ENCODE measurements at places on chromosomes 6 and 20.

GRCh38 chr6:164106345-164106769, 691.8 kb downstream of the QKI start:
- no peak for DNase-seq

GRCh38 chr6:73078908-73079610, 146.2 kb downstream of the KHDC1L start:
- DNase-seq, result no peak

DNA sequence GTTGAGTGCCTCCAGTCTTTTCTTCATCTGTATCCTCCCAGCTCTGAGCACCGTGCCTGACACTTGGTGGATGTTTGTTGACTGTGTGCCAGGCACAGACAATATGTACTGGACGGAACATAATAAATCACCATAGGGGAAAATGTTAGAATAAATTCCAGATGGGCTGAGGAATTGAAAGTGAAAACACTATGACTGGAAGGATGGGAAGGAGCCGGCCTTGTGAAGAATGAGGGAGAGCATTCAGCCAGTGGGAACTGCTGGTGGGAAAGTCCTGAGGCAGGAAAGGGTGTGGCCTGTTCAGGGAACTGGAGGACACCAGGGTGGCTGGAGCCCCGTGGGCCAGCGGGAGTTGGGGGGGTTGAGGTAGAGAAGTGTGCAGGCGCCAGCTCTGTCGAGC, 75.4 kb downstream of the MTHFD1L start:
- DNase-seq, result no peak

DNA sequence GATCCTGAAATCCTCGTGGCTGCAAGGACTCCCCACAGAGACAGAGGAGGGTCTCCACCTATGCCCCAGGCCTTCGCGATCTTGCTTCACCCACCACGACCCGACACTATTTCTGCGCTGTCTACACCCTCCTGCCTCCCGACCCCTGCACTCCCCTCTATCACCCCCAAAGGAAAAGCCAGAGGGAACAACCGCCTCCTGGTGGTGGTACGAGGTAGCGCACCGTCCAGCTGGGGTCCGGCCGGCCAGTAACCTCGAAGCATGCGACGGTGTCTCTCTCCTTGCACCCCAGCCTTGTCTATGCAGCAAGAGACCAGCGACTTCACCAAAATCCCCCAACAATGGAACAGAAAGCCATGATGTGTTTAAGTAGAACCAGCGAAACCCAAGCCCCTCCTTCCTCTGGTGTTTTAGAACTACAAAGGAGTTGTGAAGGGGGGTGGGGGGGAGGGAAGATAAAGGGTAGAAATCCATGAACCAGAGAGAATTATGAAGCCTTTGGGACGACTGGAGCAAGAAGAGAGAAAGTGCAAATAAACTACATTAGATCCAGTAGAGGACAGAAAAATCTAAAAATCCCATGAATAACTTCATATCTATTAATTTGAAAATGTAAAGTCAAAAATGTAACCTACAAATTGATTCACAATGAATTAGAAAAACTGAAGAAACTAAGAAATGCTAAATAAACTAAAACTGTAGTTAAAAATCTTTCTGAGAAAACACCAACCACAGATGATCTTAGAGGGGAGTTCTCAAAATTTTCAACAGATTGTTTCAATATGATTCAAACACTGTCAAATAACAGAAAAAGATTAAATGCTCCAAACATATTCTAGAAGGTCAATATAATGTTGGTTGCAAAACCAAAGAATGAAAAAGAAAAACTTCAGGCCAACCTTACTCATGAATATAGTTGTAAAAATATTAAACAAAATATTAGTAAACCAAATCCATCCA, 168.0 kb downstream of the CDK19 start:
- no peak for DNase-seq

DNA sequence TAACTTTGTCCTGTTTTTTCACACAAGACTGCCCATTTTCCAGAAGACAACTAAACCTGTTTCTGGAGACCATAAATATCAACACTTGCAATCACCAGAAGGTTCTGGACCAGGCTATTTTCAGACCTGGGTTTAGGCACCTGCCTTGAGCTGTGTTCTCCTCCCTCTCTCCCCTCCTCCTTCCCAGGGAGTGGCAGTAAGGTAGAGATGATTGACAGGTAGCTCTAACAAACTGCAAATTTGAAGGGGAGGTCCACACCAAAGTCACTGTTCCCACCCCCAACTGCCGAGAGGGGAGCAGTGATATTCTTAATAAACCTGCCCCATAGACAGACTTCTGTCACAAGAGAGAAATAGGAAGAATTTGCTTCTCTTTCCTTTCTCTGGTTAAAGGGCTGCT, 91.2 kb upstream of the BACH2 start:
- no peak for DNase-seq

DNA sequence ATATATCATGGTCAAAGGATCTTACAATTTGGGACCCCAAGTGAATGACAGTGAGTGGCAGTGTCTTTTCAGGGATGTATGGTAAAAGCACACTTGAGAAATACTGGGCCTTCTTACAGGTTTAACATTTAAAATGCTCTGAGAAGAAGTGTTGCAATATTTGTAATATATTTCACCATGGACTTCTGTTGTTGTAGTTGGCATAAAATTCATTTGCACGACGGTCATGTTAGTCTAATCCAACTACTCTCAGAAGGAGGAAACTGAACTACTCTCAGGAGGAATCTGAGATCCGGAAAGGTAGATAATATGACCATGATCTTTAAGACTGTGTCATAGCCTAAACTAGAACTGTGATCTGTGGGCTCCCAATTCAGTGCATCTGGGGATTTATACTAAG, 700.1 kb downstream of the HDGFL1 start:
- DNase-seq, result no peak

DNA sequence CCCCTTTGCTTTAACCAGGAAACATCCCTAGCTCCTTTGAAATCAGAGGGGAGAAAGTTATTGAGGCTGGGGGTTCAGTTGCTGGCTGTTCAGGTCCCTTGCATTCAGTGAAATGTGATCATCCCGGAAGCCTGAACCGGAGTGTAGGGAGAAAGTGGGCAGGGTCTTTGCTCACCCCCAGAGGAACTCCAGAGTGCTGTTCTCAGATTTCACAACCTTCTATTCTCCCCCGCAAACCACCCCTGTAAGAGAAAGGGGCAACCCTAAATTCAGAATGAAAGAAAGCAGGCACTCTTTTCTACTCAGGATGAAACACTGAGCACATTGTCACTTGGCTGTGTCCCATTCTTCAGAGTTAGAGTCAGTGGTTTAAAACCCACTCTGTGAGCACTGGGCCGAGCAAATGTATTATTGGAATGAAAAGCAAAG, 139.8 kb downstream of the KHDC1L start:
- no peak for DNase-seq

DNA sequence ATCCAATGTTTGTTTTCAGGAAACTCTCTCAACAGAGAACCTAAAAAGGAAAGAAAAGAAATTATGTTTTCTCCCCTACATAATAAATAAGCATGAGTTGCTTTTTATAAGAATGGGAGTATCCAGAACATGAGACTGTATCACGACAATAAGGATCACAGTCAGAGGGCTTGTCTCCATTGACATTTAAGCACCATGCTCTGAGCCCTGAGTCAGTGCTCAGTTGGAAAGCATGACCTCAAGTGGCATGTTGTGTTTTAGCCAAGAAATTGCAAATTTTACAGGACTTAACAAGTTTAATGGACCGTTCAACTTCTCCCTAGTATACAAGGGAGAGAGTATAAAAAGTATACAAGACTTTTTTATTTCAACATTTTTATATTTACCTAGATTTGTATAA, 431.6 kb downstream of the GJA1 start:
- DNase-seq, result no peak

DNA sequence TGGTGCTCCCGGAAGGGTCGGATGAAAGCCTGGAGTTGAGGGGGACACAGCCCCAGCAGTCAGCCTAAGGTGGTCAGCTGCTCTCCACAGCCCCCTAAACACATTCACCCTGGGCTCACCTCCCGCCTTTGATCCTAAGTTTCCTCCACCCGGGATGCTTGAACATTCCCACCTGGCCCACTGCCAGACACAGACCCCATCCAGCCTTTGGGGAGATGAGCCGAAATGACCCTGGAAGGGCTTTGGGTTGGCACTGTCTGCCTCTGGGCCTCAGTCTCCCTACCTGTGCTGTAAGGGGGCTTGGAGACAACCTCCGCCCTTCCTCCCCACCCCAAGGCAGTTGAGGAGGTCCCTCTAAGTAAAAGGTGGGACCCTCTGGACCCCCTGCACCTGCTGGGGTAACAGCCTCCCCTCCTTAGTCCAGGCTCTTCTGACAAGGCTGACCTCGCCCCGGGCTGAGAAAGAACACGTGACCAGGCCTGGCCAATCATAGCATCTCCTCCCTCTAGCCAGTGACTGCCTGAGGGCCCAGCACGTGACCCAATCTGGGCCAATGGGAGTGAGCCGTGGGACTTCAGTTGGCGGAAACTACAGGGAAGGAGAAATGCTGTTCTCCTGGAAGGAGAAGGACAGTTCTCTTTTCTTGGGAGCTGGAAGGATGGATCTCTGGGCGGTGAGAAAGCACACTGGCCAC, 16.9 kb upstream of the UBE2V1 start:
- no peak for DNase-seq

DNA sequence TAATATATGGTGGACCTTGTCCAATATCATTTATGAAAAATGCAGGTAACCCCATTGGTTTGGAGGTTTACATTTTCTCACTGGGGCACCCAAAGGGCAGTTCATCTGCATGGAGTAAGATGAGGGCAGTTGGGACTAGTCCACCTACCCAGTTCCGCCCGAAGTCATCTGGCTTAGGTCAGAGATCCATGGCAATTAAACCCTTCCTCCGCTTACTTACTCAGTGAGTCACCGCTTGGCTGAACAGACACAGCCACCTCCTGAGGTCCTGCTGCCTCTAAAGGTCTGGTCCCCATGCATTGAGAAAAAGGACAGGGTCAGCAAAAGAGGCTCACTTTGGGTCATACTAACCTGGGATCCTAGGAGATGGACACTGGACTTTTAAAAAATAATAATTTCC, 102.9 kb upstream of the PRL start:
- no peak for DNase-seq

DNA sequence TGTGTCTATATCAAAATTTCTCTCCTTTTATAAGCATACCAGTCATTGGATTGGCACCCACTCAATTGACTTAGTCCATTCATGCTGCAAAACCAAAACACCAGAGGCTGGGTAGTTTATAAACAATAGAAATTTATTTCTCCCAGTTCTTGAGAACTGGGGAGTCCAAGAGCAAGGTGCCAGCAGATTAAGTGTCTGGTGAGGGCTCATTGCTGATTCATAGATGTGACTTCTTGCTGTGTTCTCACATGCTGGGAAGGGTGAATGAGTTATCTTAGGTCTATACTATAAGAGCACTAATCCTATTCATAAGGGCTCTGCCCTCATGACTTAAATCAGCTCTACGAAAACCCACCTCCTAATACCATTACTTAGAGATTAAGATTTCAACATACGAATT, 501.4 kb downstream of the EPM2A start:
- no peak for DNase-seq

- DNase-seq, result no peak
Observed at GRCh38 chr20:878511-879307, 37.4 kb downstream of the ANGPT4 start.

- DNase-seq, result no peak
Observed at GRCh38 chr6:147733686-147734085, 225.2 kb downstream of the SAMD5 start.

DNA sequence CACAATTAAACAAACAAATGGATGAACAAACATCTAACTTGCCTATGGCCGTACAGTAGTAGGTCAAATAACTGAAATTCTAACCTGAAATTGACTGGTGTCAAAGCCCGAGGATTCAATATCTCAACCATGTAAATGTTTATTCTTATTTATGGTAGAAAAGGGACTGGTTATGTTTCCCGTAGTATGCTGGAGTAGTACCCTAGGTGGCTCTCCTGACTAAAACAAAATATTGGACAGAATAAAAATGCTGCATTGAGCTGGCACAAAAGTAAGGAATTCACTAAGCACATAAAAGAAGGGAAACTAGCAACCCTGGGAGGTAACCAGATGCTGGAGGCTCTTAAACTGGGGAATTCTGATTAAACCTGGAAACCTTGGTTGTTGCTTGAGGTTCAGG, 117.1 kb upstream of the PREP start:
- no peak for DNase-seq

GRCh38 chr6:44514576-44515193, 127.2 kb downstream of the CDC5L start:
- DNase-seq, result no peak

DNA sequence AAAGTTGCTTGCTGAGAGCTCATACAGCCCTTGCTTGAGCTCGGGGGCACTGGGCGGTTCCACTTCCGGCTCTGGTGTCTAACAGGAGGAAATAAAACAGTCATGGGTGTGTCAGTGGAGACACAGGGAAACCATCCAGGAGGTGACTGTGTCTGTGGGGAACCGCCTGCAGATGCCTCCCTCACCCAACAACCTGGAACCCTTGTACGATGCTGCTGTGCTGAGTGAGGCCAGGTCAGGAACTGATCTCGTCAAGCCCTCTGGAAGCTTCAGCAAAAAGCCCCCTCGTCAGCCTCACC, 15.5 kb downstream of the TXNDC5 start:
- no peak for DNase-seq

DNA sequence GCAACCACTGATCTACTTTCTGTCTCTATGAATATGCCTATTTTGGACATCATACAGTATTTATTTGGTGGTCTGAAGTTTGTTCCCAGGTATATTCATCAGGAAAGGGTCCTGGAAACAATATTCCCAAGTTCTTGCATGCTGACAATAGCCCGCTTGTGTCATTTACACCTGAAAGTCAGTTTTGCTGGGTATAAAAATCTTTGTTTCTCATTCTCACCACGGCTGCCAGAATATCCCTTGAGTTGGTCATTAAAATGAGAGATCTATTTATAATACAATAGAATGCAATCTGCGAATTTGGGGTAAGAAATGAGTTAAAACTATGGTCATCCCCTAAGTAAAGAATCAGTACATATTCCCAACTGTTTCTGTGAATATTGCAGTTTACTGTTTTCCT, 79.0 kb downstream of the MAN1A1 start:
- no peak for DNase-seq

DNA sequence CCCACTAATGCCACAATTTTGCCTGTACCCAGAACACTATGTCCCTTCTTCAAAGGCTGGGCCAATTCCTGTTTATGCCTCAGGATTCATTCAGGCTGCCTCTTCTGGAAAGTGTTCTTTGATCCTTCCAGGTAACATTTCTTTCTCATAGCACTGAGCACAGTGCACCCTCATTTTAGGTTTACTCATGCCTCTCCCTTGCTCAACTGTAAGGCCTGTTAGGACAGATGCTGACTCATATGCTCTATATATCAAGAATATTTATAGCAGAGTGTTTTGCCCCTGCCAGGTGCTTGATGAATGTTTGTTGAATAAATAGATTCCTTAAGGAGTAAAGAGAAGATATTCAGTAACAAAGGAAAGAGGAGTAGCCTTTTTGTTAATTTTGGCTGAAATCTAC, 263.9 kb downstream of the PHF3 start:
- no peak for DNase-seq

- no peak for DNase-seq
Observed at GRCh38 chr6:157163434-157164159, 159.7 kb downstream of the TMEM242 start.

- no peak for DNase-seq
Observed at GRCh38 chr20:35005463-35005961, 49.8 kb downstream of the MYH7B start.

All from stimulated activated CD8-positive, alpha-beta memory T cell treated with anti-CD3 and anti-CD28 coated beads, Interleukin-15, amount 100 ng/mL, for 48 hours (primary cell).